Motor neuron (in vitro differentiated cells): ENCODE measurements at places on chromosomes 7 and 10.

GRCh38 chr10:12107781-12108180 is 21.7 kb upstream of the SEC61A2 start:
- no peak for ATAC-seq

GRCh38 chr7:81573128-81573527 is 196.7 kb downstream of the HGF start:
- ATAC-seq: no peak

GRCh38 chr10:61628875-61629513 is 33.7 kb upstream of the CABCOCO1 start:
- peak; percentile 58 for ATAC-seq

- ATAC-seq: peak; percentile 36
Measured at GRCh38 chr10:128047991-128048818, 78.0 kb downstream of the MKI67 start.

DNA sequence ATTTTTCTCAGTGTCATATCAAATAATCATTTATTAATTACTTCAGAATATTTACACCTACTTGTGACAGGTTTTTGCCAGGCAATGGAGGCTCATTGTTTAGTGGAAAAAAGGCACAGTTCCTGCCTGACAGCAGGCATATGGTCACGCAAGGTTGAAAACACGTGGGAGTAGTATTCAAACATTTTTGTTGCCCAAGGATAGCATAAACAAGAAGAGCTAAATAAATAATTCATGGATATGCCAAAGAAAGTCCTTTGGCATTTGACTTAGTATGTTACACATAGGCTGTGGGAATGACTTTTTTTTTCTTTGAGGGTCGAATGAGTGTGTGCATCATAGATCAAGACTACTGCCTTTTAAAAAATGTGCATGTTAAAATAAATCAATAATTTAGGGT is 120.5 kb upstream of the SEMA3E start:
- ATAC-seq: no peak

GRCh38 chr10:97185326-97186058 is at the start of gene SLIT1:
Gene SLIT1, minus strand, starts transcription at chr10:97185959. Its CDS starts 285 bp downstream, at chr10:97185674.
- peak; percentile 82 for ATAC-seq

DNA sequence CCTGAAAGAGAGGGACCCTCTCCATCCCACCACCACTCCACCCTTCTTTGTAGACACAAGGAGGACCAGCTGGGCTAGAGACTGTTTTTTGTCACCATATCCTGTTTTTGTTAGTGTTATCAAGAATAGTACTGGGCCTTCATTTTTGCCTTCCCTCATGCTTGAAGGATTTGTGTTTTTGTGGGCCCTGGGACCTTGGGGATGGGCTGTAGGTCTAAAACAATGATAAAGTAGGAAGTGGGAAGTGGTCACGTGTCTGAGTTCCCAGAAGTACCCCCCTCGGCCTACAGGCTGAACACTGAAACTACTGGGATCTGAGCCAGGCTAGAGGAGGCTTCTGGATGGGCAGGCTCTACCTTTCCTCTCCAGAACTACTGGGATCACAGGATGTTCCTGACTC is 8.9 kb downstream of the AGFG2 start:
- no peak for ATAC-seq
